ENCODE measurements at places on chromosomes 12 and 14.

- DNase-seq, result peak; percentile 81
These were observed 2.6 kb upstream of the SOCS2 start for GRCh38 chr12:93569656-93570551.

- DNase-seq, result peak; percentile 85
These were observed 880 bp upstream of the FLRT2 start for GRCh38 chr14:85528897-85529631.

- no peak for DNase-seq
These were observed 294.0 kb downstream of the LRFN5 start for GRCh38 chr14:41900644-41901043.

- DNase-seq, result no peak
These were observed 518.7 kb downstream of the TMEM121 start for GRCh38 chr14:106044949-106045596.

DNA sequence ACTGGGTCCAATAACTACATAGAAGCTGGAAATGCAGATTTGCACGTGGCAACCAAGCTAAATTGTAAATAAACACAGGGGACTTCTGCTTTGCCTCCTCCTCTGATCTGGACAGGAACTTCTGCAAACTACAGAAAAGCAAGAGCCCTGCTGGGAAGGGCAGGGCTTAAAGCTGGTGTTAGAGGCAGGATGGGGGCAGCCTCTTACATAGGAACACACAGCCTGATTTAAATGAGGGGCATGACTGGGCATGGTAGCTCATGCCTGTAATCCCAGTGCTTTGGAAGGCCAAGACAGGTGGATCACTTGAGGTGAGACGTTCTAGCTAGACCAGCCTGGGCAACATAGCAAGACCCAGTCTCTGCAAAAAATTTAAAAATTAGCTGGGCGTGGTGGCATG, 46.7 kb downstream of the ERH start:
- no peak for DNase-seq

GRCh38 chr12:11707535-11707934, 58.1 kb downstream of the ETV6 start:
- DNase-seq, result no peak

- no peak for DNase-seq
These were observed 114.8 kb upstream of the FUT8 start for GRCh38 chr14:65297744-65298143.

DNA sequence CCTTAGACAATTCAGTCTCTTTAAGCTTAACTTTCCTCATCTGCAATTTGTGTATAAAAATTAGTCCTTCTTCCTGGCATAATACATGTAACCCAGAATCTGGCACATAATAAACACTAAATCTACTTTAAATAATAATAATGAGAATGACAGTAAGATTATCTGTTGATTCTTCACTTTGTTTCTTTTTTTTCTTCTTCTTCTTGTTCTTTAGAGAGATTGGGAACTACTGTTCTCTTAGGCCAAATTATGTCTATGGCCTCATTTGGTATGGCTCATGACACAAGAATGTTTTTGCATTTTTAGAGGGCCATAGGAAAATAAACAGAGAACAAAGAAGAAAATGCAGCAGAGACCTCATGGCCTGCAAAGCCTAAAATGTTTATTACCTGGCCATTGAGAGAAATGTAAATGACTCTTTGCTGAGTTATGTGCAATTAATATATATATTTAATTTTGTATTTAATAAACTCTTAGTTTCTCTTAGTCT, 275.8 kb downstream of the SLC6A15 start:
- peak; percentile 81 for DNase-seq

- peak; percentile 18 for DNase-seq
These were observed 37.9 kb downstream of the TDG start for GRCh38 chr12:104003596-104003995.

- no peak for DNase-seq
These were observed 76.4 kb upstream of the DICER1 start for GRCh38 chr14:95233702-95234241.

- no peak for DNase-seq
These were observed 13.2 kb upstream of the OVCH1 start for GRCh38 chr12:29510591-29511185.

GRCh38 chr12:6182279-6182898, 17.8 kb upstream of the CD9 start:
- peak; percentile 91 for DNase-seq

DNA sequence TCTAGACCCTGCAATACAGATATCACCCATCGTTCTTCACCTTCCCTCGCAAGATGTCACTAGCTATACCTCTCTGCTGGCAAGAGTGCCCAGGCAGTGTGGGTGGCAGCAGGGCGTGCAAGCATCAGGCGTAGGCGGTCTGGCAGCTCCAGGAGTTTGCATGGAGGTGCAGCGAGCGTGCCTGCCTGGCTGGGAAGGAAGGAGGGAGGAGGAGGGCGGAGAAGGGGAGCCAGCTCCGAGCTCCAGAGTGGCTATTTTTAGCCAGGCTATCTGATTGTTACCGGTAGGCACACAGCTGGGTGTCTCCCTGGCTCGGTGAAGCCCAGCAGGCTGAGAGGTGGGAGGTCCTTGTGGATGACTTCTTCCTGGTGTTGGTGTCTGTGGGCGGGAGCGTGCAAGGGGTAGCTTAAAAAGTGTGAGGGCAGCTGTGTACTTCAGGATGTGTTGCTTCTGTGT, 6.2 kb downstream of the FOXJ2 start:
- DNase-seq, result peak; percentile 71

- DNase-seq, result no peak
These were observed 76.7 kb upstream of the SLC8A3 start for GRCh38 chr14:70265422-70265821.

DNA sequence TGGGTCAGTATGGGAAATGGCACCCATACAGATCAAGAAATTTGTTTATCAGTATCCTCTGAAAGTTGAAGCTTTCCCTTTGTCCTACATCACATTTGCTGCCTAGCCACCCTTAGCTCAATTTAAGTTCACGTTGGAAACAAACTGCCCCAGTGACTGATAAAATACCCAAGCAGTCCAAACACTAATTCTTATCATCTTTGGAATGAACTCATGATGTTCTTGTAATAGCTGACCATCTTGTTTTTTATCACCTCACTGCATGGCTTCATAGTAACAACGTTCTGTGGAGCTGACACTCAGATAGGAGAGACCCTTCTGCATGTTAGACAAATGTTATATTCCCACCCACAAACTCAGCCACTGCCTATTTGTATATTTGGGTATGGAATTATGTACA, 93.4 kb downstream of the GPR135 start:
- DNase-seq, result no peak

DNA sequence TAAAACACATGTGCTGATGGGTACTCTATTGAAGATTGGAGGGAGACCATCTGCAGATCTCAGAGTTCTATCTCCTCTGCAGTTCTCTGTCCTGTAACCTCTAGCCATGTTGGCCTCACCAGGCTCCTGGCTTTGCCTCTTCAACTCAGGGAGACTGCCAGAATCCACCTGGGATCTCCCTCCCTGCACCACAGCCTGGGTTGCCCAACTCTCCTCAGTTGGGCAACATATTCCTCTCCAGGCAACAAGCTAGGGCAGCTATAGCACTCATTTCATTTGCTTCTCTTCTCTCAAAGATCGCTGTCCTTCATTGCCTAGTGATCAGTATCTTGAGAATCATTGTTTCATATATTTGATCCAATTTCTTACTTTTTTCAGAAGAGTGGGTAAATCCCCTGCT, 28.8 kb downstream of the CKAP4 start:
- no peak for DNase-seq

GRCh38 chr12:124474709-124475108, 92.7 kb downstream of the NCOR2 start:
- DNase-seq, result no peak

GRCh38 chr12:11798856-11799501, 149.5 kb downstream of the ETV6 start:
- DNase-seq, result peak; percentile 96

- DNase-seq, result no peak
These were observed 1007.4 kb upstream of the NOVA1 start for GRCh38 chr14:27605282-27605681.

- no peak for DNase-seq
These were observed 131.9 kb downstream of the PRKCH start for GRCh38 chr14:61453103-61453767.

DNA sequence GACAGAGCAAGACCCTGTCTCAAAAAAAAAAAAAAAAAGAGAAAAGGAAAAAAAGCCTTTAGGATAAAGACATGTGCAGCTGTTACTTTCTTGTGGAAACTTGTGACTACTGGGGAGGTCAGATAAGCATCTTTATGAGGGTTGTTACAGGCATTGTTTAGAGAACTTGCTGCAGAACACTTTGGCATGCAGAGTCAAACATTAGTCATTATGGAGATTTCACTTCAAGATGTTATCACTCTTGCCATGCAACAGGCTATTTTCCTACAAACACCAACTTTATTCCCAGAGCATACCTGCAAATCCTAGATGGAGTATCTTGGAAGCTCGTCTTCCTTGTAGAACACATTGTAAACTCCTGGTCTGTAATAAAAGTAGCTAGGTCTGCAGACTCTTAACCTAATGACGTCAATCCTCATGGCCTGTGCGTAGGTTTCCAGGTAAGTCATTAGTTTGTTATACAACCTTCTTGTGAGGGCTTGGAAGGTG, 36.3 kb upstream of the WDR89 start:
- peak; percentile 5 for DNase-seq

DNA sequence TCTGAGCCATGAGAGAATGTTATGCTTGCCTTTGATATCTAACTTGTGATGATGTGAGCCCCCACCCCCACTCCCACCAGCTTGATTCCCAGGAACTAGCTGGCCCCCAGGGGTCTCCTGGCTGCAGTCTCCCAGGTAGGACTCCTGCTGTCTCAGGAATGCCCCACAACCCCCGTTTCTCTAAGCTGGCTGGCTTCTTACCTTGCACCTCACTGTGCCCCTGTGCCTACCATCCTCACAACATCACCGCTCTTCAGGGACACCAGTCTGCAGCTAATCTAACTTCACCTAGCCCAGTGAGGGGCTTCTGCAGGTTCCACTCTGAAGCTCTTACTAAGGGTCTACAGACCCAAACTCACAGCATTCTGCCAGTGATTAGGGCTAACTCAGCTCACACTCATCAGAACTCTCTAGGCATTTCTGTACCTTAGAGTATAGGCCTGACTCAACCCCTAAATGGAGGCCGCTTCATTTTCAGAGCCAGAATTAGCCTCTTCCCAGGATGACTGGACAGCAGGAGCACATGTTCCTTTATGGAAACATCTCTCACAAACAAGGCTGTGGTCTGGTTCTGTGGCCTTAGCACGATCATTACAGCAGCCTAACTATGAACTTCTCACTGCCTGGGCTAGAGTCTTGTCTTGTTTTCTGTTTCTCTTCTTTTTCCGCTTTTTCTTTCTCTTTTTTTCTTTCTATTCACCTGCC, 72.8 kb upstream of the IFNG-AS1 start:
- peak; percentile 31 for DNase-seq

GRCh38 chr12:105477873-105478272, 147.4 kb downstream of the C12orf75 start:
- no peak for DNase-seq

GRCh38 chr12:7145671-7146070, 15.5 kb downstream of the CLSTN3 start:
- DNase-seq, result no peak

- DNase-seq, result no peak
These were observed 185.1 kb downstream of the CHST11 start for GRCh38 chr12:104641862-104642261.

- DNase-seq, result no peak
These were observed 31.7 kb downstream of the FGD4 start for GRCh38 chr12:32431025-32431424.

GRCh38 chr14:102764220-102764671, 13.0 kb upstream of the TRAF3 start:
- no peak for DNase-seq

GRCh38 chr12:74391283-74391682, 146.4 kb upstream of the ATXN7L3B start:
- DNase-seq, result no peak

GRCh38 chr12:54215989-54216796, 27.4 kb upstream of the SMUG1 start:
- no peak for DNase-seq

GRCh38 chr12:89878950-89879349, 170.3 kb upstream of the ATP2B1 start:
- no peak for DNase-seq

DNA sequence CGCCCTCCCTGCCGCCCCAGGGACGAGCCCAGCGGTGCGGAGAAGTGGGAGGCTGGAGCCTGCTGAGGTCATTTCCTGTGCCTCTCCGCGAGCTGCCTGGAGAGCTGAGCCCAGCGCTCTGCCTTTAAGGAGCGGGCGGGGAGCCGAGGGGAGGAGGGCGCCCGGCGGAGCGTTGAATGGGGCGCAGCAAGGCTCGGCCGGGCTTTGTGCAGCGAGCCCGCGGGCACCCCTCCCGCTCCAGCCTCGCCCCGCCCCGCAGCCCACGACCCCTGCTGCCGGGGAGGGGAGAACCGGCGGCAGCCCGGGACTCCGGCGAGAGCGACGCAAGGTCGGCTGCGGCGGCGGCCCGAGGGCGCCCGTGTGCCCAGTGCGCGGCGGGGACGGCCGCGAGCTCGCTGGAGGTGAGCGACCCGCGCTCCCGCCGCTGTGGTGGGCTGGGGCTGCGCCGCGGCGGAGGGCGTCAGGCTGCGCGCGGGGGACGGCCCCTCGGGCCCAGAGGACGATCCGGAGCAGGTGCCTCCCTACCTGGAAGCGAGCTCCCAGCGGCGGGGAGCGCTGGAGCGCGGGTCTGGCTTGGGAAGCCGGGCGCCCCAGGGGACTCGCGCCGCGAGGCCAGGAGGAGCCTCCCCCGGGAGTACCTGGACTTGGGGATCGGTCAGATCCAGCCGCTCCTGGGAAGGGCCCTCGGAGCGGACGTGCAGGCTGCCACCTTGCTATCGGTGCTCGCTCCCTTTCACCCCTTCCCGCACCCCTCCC, at the start of gene PLEKHH1:
TSS of gene PLEKHH1 (plus strand) at position 293 of the 756 bp plus-strand sequence. CDS start 8,578 bp downstream, outside the sequence.
- peak; percentile 74 for DNase-seq

- DNase-seq, result peak; percentile 31
These were observed at the start of gene SOCS2 for GRCh38 chr12:93571925-93572711. SOCS2 (plus strand) TSS chr12:93572675; CDS start chr12:93572898, 223 bp downstream.

GRCh38 chr12:67426067-67426466, 156.9 kb downstream of the CAND1 start:
- peak; percentile 93 for DNase-seq

DNA sequence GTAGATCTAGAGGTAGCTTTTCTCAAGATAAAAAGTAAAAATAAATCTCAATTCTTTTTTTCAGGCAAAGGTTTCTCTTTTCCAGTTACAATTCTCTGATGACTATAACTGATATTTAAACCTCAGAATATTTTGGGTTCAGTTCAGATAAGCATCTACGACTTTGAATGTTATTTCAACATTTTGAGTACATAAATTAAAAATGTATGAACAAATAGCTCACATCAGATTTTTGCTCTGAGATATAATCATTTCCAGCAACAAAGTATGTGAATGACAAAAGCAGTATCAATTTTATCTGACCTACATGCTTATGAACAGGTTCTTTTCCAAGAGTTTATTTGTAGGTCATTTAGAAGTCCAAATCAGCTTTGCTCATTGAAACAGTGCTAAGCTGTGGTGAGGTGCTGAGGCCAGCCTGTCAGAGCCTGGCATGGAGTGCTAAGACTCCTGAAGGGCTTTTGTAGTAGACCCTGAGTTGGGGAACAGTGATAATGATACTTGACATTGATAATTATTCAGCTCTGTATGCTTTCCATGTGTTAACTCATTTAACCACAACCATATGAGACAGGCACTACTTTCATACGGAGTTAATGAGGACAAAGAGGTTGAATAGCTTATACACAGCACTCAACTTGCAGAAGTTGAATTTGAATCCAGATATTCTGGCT, 205.0 kb upstream of the DCN start:
- no peak for DNase-seq

Measured in fibroblast of skin of back (primary cell).